Fibroblast of skin of right biceps (primary cell): ENCODE measurements at places on chromosomes 2 and 18.
A peak's percentile ranks its signal among the peaks of the same experiment; 100 is the strongest.

DNA sequence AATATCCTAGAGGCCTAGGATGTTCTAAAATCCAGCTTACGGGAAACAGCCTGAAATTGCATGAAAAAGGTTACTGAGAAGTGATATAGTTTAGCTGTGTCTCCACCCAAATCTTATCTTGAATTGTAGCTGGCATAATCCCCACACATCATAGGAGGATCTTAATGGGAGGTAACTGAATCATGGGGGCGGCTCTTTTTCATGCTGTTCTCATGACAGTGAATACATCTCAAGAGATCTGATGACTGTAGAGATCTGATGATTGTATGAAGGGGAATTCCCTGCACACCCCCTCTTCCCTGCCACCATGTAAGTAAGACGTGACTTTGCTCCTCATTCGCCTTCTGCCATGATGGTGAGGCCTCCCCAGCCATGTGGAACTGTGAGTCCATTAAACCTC is 385.6 kb upstream of the ID2 start:
- no peak for DNase-seq

DNA sequence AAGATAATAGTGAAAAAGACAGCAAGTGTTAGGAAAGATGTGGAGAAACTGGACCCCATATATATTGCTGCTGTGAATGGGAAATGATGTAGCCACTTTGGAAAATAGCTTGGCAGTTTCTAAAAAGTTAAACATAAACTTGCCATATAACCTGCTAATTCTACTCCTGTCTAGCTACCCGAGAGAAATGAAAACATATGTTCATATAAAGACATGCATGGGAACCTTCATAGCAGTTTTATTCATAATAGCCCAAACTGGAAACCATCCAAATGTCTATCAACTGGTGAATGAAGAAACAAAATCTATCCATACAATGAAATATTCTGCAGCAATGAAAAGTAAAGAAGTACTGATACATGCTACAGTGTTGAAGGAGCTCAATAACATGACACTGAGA is 50.4 kb upstream of the NABP1 start:
- no peak for DNase-seq

DNA sequence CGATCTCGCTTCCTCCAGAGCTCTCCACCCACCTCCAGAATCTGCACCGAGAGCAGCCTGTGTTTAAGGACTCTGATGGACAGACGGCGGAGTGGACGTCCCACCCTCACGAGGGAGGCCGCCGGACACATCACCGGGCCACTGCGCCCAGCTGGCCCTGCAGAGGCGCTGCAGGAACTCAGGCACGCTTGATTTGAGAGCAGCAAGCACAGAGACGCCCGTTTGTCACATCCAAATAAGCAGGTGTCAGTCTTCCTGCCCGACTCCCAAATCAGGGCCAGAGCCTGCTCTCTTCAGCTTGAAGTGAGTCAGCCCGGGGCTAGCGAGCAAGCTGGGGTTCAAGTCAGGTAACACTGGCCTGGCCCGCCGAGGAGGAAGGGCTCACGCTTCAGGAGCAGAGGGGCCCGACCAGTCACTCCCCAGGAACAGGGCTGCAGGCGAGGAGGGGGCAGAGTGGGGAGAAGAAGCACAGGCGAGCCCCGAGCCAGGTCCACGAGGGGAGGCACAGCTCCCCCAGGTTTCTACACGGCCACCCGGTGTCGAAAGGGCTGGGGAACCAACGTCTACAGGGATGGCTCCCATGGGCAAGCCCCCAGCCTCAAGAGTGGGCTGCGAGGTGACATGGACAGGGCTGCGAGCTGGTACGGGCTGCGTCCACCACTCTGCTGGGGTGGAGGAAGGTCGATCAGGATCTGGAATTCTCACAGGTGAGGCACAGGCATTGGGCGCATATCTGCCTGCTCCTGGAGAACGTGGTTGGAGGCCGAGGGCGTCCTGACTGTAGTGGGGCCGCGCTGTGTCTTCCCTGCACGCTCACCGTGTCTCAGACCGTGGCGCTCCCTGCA is 52.5 kb upstream of the CTDP1 start:
- DNase-seq, result no peak

GRCh38 chr2:137928547-137929518 is 35.4 kb upstream of the HNMT start:
- peak; percentile 97 for DNase-seq

DNA sequence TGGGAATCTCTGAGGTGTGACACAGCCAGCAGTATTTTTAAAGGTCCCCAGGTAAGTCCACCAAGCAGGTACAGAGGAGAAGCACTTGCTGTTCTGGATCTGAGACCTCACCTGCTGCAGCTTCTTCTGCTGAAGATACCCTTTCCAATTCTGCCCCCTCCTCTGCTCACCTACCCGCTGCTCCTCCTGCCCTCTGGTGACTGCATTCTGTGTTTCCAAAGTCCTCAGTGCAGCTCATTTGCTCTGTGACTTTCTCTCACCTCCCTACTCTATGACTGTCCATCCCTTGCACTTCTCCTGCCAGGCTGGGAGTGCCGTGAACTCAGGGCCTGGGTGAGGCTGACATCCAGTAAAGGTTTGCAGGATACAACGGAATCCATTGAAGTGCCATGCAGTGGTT is 205.2 kb upstream of the LYPD1 start:
- DNase-seq, result no peak

- DNase-seq, result no peak
These were observed 100.3 kb upstream of the PMAIP1 start for GRCh38 chr18:59799383-59800015.

DNA sequence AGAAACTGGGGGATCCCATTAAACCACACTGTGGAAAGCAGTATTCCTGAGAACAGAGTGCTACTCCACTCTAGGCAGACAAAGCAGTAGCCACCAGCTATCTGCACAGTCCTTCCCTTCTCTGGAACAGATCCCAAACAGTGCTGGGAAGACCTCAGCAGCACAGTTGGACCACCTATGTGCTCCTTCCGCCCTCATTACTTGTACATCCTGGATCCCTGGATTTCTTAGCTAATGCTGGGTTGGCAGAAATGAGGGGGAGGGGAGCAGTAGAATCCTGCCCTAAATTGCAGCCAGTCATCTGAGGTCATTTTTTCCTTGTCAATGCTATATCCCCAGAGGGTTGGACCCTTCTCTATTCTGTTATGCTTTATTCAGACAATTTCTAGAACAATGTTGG is 13.8 kb upstream of the MALT1 start:
- no peak for DNase-seq

DNA sequence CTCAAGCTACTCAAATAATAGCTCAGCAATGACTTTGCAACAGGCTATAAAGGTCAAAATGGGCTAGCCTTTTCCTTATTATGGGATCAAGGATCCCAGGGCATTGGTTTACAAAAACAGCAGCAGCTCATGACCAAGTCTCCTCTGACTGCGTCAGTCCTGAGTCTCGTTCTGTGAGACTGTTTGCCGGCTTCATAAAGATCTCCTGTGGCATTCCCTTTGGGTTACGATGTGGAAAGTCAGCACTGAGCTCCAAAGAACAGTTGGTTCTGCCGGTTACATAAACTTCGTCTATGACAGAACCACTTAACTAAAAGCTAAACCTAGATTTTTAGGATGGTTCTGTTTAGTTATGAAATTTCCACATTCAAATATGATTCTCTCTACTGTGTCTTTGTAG is 674.9 kb downstream of the ZEB2 start:
- DNase-seq, result no peak

- DNase-seq, result no peak
These were observed 40.9 kb downstream of the GYPC start for GRCh38 chr2:126696644-126697520.

- DNase-seq, result no peak
These were observed 198.6 kb upstream of the STK17B start for GRCh38 chr2:196369967-196370366.

GRCh38 chr2:55357927-55358326 is 61.7 kb downstream of the CCDC88A start:
- peak; percentile 53 for DNase-seq

- DNase-seq, result peak; percentile 17
These were observed 70.9 kb downstream of the SUCLG1 start for GRCh38 chr2:84388133-84388532.

DNA sequence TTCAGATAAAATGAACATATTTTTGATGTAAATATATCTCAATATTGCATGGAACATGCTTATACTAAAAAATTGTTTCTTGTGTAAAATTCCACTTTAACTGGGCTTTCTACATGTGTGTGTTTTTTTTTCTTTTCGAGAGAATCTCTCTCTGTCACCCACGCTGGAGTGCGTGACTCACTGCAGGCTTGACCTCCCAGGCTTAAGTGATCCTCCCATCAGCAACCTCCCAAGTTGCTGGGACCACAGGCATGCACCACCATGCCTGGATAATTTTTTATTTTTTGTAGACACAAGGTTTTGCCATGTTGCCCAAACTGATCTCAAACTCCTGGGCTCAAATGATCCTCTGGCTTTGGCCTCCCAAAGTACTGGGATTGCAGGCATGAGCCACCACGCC is 254.6 kb downstream of the LOXHD1 start:
- DNase-seq, result peak; percentile 66
